NCI-H526 treated with DMSO at 0.1 percent for 48 hours (cell line): ENCODE measurements at places on chromosomes 5 and 9.
A peak's percentile ranks its signal among the peaks of the same experiment; 100 is the strongest.

DNA sequence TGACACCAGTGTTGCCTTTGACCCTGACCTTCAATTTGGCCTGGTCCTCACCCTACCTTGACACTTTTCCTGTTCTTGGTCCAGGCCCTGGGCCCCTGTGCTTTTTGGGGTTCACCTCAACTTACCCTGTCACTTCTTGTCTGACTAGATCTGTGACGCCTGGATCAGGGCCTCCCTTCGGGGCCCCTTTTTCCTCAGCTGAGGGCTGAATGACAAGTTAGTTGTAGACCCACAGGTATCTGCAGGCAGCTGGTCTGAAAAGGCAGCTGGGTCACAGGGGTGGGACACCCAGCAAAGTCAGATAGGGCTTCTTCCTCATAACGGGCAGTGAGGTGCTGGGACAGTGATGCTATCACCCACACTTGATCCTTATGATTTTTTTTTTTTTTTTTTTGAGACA lies 10.0 kb upstream of the MYORG start:
- DNase-seq = no peak

DNA sequence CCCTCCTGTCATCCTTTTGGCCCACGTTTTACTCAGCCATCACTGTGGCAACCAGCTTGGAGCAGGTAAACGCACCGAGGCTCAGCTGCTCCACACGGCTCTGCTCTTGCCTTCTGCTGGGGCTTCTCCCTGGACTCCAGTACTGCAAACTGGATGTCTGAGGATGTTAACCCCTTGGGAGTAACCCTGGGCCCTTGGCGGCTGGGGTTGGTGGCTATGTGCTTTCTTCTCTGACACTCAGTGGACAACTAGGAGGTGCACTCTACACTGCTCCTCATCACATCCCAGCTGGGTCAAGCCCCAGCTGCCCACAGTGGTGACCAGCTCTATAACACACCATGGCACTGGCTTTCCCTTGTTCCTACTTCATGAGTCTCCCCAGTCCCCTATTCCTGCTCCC lies 12.2 kb upstream of the CYSTM1 start:
- DNase-seq = no peak

DNA sequence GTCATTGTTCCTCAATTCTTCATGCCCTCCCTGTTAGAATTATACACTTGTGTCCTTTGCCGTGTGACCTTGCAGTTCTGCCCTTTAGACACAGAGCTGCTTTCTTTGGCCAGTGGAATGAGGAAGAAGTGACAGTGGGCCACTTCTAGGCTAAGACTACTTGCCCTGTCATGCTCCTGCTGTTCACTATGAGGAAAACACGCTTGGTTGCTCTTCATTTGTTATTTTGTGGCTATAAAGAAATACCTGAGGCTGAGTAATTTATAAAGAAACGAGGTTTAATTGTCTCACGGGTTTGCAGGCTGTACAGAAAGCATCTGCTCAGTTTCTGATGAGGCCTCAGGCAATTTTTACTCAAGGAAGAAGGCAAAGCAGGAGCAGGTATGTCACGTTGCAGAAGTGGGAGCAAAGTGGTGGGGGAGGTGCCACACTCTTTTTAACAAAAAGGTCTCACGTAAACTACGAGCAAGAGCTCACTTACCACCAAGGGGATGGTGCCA lies 279.1 kb upstream of the DMAC1 start:
- DNase-seq = no peak

DNA sequence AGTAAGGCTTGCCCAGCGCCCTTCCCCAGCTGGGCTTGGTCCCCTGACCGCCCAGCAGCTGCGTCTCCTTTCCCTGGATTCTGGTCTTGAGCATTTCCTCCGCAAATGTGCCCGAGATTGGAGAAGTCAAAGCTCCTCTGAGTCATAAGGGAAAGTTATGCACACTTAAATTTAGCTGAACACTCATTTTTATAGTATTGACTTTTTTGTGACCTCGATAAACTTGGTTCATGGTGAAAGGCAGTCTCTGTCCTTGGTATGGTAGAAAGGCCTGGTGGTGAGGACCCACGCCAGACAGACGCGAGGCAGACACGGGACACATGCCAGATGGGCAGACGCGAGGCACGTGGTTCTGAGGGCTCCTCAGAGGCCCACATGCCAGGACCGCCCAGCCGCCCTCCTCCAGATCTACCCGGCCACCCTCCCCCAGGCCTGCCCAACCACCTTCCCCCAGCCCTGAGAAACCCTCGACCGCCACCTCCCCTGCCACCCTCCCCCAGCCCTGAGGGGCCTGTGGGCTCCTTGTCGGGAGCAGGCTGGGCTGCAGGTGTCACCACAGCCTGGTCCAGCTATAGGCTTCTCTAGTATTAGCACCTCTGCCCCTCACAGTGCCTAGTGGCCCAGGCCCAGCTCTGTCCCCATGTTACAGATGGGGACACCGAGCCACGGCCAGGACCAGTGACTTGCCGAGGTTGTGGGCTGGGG lies 60.9 kb upstream of the CACNA1B start:
- no peak for DNase-seq

DNA sequence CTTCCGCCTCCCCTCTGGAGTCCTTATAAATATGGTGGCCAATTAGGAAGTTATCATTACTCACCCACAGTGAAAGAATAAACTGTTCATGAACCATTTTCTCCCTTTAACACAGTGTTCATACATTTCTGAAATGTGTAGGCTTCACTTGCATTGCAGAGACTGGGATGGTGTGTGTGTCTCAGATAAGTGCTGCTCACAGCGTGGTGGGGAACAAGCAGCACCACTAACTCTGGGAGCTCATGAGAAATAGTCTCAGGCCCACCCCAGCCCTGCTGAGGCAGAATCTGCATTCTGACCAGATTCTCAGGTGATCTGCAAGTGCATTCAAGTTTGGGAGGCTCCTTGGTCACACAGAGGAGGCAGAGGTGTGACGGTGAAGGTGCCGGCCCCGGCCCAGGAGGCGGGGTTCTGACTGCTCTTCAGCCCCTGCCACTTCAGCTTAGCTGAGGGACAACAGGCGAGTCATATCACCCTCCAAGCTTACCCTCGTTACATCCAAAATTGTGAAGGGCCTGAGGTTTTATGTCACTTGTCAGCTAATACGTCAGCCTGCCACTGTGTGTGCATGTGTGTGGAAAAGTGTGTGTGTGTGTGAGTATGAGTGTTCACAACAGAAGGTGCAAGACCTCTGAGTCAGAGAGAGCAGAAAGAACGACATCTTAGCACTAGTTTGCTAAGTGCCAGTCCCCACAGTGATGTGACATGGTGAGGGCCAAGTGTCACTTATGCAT lies 34.7 kb downstream of the DAP start:
- no peak for DNase-seq

- DNase-seq = no peak
Measured at GRCh38 chr5:2752059-2752820, 763 bp upstream of the IRX2 start.

DNA sequence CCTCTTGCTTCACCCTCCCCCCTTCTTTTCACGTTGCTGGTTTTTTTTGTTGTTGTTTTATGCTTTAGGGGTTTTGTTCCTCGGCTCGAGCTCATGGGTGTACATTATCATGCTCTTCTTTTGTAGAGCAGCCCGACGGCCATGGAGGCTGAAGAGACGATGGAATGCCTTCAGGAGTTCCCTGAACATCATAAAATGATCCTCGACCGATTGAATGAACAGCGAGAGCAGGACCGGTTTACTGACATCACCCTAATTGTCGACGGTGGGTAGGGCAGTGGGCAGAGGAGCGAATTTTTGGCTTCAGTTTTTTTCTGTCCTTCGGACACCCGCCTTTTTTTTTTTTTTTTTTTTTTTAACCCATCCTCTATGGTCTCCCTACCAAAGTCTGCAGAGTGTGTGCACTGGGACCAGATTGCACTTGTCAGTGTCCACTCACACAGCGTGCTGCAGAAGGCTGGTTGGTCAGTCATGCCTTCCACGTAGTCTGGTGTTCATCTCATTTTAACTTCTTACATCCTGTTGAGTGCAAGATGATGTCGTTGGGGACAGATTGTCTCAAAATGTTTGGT lies 1.3 kb downstream of the ZNF131 start:
- no peak for DNase-seq

DNA sequence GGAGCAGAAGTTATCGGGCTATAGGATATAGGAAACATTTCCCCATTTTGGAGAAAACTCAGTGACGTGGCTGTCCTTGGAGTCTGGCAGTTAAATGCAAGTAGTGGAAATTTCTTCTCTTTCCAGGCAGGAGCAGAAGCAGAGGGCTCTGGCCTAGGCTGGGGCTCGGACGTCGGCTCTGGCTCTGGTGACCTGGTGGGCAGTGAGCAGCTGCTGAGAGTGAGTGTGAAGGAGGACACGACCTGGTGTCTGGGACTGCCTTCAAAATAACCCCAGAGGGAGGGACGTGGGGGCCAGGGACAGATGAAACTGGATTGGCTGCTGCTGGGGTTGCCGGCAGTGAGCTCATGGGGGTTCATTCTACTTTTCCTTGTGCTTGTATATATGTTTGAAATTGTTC lies 79.5 kb downstream of the COL15A1 start:
- no peak for DNase-seq

GRCh38 chr5:172648013-172648381 lies 6.9 kb downstream of the NEURL1B start:
- no peak for DNase-seq

- no peak for DNase-seq
Measured at GRCh38 chr5:17340379-17340778, 122.9 kb downstream of the BASP1 start.

DNA sequence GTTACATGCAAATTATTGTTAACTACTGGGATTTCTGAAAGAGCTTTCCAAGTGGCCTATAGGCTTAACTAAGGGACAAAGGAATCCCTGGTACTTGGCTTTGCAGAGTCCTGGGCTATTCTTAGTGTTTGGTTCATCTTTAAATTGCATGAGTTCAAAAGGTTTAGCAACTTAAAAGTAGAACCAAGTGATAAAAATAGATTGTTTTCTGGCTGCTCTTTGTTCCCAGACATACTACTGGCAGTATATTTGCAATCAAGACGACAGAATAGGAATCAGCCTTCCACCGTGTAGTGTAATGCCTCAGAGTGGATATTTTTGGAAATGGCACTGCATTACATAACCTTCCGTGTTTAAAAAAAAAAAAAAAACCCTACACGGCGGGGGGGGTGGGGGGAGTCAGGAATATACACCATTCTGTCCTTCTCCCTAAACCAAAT lies 1.0 kb downstream of the NREP start:
- peak; percentile 62 for DNase-seq

GRCh38 chr9:101418518-101419430 lies 16.8 kb downstream of the ALDOB start:
- no peak for DNase-seq

DNA sequence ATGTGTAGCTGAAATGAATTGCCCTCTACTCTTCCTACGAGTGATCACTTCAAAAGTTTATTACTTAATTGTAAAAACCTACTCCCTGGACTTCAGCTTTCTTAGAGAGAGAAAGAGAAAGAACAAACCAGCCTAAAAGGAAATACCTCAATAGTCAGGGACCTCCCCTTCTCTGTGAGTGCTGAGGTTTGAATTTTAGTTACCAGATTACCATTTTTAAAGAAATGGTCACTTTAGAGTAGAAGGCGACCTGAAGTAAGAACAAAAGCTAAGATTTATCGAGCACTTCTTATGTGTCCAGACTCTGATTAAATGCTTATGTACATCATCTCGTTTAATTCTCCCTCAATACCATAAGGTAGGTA lies 11.3 kb downstream of the RAPGEF1 start:
- DNase-seq = no peak

- no peak for DNase-seq
Measured at GRCh38 chr5:147675168-147675567, 107.4 kb downstream of the JAKMIP2 start.

DNA sequence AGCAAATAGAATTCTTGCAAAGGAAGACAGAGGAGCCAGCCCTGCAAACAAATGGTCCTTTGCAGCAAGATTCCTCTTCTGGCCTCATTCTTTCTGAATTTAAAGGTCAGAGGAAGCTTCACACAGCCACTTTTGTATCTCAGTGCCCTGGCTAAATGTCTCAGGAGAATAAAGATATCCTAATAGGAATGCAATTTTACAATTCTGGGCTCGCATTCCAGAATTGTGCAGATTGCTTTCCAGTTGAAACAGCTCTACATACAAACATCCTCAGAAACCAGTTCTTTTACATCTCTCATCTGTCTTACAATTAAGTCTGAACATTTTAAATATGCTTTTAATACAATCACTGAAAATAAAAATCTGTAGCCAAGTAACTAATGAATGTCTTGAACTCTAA lies 14.6 kb upstream of the ACOT12 start:
- DNase-seq = no peak

DNA sequence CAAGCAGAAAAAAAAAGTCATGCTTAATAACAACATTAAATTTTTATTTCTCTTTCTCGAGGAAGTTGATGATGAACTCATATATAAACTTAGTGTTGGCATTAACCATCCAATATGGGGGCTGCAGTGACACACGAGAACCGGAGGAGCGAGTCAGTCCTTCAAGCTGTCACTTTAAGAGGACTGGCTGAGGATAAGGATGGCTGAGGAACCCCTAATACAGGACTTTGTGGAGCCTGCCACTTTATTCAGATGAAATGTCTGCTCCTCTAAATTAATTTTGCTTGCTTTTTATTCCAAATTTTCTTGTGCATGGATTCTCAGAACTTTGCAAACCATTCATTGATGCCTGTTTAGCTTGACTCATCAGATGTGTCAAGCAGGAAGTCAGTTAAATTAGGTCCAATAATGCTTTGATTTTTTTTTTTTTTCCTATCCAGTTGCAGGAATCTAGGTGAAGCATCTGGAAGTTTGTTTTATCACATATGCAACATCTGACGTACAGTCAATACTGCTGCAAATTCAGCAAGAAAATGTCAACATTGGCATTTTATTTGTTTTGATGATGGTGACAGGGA lies 144.2 kb upstream of the COL5A1 start:
- no peak for DNase-seq

GRCh38 chr9:121363622-121363961 lies 6.5 kb downstream of the STOM start:
- DNase-seq = no peak

DNA sequence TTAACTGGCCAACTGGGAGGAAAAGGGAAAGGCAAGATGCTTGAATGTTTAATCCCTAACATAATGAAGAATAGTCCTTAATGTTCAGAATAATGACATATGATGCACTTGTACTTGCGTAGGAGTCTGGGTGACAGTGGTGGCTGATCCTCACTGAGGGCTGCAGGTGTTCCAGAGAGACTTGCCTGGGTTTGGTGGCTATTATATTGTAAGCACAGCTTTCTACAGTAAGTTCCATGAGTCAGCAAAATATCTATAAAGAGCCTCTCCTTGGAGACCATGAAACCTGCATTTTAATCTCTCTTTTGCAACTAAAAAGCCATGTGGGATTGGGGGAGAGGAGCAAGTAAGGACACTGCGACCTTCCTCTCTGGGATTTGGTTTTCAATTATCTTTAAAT lies 1.9 kb upstream of the NPR2 start:
- no peak for DNase-seq

DNA sequence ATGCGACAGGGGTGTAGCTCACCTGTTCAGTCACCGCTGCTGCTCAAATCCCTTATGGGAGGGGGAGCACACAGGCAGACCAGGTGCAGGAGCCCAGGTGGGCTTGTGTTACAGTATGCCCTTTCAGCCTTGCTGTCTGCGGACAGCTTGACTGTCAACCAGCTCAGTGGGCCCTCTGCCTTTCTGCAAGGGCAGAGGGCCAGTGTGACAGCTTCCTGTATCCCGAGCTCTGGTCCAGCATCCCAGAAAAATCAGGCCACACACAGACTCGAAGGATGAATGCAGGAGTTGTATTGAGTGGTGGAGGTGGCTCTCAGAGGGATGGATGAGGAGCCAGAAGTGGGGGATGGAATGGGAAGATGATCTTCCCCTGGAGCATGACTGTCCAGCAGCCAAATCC lies 172.2 kb downstream of the C5orf15 start:
- DNase-seq = no peak
